ENCODE measurements at places on chromosomes 5 and 9.
A peak's percentile ranks its signal among the peaks of the same experiment; 100 is the strongest.

GRCh38 chr9:114968671-114969070 is 38.3 kb upstream of the TNFSF8 start:
- DNase-seq = no peak

- no peak for DNase-seq
These were observed 96.5 kb downstream of the TLE1 start for GRCh38 chr9:81592887-81593266.

- DNase-seq = no peak
These were observed 31.2 kb downstream of the BNIP1 start for GRCh38 chr5:173175523-173175922.

DNA sequence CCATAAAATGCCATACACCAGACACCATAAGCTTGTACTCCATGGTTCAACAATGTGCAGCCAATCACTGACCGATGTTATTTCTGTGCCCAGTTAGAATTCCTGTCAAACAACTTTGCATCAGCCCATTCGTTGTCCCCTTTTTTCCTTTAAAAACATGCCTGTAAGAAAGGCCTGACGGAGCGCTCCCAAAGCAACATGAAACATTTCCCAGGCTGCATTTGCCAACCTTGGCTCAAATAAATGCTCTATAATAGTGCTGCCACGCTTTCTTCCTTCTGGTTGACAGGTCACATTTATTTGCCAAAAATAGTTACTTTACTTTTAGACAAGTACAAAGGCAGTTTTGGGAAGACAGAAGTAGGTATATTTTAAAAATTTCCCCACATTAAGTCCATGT is 735.6 kb upstream of the PTPRD start:
- DNase-seq = no peak

- DNase-seq = peak; percentile 95
These were observed 127.9 kb upstream of the PTGER4 start for GRCh38 chr5:40551496-40552491.

DNA sequence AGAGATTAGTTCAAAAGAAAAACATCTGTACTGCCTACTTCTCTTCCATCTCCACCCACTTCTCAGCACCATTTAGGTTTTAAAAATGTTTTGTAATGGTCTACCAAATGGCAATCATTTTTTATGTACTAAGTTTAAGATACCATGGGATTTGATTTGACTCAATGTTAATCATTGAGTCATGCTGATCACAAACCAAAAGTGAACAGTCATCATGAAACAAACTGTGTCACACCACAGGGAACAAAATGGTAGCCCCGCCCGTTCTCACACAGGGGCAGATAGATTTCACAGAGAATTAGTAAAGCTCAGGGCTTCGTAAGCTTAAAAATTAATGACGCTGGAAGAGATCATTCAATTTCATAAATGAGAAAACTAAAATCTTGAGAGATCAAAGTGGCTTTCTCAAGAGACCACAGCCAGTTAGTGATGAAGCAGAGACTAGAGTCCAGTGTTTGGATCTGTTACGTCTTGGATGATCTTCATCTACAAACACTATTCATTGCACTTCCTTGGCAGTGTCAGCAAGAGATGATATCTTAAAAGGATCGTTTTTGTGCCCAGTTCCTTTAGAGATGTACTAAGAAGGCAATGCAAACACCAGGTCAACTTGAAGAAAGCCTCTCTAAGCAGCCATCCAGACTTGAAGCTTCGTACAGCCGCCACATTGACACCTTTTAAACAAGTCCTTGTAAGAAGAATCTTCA is 33.9 kb upstream of the TRIO start:
- peak; percentile 50 for DNase-seq

- no peak for DNase-seq
These were observed 202.8 kb downstream of the MLLT3 start for GRCh38 chr9:20419533-20419932.

- DNase-seq = no peak
These were observed 343.8 kb upstream of the CHD1 start for GRCh38 chr5:99272576-99272975.

DNA sequence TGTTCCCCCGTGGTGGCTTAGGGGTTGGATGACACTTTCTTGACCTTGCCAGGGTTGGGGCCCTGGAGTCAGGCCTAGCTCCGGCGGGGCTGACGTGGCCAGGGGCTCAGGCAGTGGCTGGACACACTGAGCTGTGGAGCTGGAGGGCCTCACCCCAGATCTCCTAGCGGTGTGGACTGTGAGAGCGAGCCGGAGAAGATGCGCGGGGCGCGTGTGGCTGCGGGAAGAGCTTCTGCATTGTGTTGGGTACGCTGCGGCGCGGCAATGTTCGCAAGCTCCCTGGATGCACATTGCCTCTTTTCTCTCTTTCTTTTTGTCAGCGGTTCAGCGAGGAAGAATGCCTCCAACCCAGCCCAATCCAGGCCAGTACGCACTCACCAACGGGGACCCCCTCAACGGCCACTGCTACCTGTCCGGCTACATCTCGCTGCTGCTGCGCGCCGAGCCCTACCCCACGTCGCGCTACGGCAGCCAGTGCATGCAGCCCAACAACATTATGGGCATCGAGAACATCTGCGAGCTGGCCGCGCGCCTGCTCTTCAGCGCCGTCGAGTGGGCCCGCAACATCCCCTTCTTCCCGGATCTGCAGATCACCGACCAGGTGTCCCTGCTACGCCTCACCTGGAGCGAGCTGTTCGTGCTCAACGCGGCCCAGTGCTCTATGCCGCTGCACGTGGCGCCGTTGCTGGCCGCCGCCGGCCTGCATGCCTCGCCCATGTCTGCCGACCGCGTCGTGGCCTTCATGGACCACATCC is 4.8 kb downstream of the NR2F1 start:
- no peak for DNase-seq

- DNase-seq = no peak
These were observed 93.0 kb downstream of the IRX2 start for GRCh38 chr5:2658447-2658846.

DNA sequence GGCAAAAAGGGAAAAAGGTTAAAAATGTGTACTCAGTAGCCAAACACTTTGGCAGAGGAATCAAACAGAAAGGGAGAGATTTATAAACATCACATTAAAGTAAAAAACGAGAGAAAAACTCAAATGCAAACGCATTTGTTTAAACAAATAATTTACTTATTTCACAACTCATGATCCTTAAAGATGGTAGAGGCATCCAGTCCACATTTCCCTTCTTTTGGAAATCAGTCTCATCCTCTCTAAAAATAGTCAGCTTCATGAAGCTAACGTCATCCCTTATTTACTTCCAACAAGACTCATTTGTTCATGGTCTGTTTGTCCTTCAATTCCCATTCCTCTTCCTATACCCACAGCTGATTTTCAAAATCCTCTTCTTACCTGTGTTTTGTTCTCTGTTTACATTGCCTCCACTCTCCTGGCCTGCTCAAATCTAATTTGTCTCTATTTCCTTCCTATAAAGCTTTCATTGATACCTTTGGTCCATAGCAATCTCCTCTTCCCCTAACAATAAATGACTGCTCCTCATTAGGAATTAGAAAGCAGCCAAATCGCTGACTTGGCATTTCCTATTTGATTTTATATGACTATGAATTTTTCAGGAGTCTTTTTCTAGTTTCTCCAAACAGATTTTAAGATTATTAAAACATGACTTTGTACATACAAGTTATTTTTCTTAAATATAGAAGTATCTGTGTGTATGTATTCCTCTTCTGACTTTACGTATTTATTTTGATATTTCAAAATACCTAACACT is 805.3 kb downstream of the TLE1 start:
- no peak for DNase-seq

- no peak for DNase-seq
These were observed 45.2 kb downstream of the AHRR start for GRCh38 chr5:366541-367357.

- no peak for DNase-seq
These were observed 721.5 kb upstream of the DMAC1 start for GRCh38 chr9:8521112-8521511.

DNA sequence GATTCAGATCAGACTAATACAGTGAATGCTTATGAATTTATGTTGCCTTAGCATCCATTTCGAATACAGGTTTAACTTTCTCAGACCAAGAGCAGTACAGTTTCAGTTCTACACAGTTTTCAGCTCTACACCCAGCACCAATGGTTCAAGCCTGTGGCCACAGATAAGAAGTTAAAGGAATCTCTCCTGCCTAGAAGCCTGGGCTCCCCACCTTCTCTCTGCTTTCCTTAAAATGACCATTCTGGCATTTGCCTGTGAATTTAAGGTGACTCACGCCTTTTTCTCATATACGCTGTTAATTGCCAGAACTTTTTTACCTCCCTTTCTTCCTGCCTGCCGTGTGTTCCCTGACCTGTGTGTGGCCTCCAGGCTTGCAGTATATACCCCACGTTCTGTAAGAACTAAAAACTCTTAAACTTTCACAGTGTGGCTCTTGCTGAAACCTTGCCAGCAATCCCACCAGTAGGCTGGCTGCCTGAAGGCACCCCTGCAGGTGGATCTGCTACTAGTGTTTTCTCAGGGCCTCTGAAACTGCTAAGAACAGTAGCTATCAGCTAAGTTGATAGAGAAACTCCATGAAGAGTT is 692.8 kb upstream of the CDH18 start:
- no peak for DNase-seq
